ENCODE measurements at places on chromosomes 7 and 10.

- DNase-seq, result no peak
Observed at GRCh38 chr10:76902949-76903348, 734.7 kb downstream of the KCNMA1 start.

- DNase-seq, result no peak
Observed at GRCh38 chr10:3408603-3409365, 236.2 kb upstream of the PITRM1 start.

DNA sequence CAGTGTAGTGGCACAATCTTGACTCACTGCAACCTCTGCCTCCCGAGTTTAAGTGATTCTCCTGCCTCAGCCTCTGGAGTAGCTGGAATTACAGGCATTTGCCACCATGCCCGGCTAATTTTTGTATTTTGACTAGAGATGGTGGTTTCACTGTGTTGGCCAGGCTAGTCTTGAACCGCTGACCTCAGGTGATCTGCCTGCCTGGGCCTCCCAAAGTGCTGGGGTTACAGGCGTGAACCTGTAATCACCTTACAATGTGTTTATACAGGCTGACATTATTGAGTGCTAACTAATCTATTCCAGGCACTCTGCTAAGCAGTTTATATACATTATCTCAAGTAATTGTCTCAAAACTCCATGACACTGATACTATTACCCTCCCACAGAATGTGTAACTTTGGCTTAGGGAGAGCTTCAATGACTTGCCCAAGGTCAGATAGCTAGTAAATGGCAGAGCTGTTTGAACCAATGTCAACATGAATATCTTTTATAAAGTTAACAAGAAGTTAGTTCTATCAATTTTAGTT, 36.8 kb downstream of the KIFBP start:
- DNase-seq, result no peak

DNA sequence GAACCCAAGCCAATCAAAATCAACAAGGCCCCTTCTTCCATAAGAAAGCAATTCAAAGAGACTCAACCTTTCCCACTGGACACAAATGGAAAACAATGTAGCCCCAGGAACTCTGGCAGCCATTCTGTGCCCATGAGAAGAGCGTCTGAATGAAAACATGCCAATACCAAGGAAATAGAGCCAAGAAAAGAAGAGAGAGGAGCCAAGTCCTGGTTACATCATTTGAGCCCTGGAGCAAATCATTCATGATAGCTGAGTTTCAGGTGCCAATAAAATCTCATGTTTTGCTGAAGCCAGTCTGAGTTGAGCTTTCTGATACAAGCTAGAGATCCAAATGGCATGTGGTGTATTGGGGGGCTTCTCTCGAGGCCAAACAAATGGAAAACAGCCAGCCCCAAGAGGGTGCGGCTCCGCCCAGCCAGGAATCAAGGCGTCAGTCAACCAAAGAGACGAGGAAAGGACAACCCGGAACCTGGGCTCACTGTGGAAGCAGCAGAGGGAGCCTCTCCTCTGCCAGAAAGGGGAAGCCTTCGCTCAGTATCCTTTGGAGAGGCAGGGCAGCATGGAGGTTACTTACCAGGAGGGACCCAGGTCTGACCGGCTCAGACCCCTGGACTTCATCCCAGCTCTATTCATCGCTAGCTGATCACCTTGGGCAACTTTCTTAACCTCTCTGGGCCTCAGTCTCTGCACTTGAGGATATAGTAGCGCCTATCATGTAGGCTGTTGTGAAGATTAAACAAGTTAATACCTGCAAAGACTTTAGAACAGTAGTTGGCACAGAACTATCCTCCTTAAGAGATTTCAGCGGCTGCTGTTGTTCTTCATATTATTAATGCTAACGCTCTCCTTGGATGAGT, 61.8 kb downstream of the OAT start:
- no peak for DNase-seq

DNA sequence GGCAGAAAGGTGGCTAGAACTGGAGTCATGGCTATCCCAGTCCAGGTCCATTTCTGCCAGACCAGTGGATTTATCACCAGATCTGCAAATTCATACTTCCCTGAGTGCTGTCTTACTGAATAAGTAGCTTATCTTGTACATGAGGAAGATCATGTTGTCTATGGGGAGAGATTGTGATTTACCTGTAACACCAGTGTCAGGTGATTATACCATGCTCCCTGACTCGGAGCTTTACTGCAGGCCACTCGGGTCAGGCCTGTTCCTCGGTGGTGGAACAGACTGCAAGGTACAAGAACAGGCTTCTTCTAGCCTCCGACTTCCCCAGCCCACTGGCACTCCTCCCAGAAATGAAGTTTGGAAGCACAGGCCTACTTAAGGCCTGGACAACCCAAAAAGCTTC, 42.6 kb upstream of the DLG5 start:
- no peak for DNase-seq

GRCh38 chr7:55016061-55016745, 2.6 kb upstream of the EGFR start:
- no peak for DNase-seq

- no peak for DNase-seq
Observed at GRCh38 chr7:113824117-113824823, 94.5 kb downstream of the PPP1R3A start.

- no peak for DNase-seq
Observed at GRCh38 chr7:2080060-2080387, 152.7 kb downstream of the MAD1L1 start.

DNA sequence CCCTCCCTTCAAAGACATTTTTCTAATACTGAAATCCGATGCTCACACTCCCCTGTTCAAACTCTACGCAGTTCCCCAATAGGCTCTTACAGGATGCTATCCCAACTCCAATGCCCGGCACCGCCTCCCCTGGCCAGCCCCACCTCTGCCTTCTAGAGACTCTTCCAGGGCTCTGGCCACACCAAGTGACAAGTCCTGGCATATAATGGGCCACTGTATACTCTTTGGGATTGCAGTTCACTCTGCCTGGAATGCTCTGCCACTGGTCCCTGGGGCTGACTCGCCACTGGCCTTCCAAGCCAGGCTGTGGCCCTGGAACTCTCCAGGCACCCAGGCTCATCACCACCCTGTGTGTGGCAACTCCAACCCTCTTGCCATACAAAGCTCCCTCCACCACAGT, 3.1 kb upstream of the BRI3 start:
- no peak for DNase-seq

GRCh38 chr10:121732656-121733445, 134.6 kb upstream of the FGFR2 start:
- DNase-seq, result no peak

GRCh38 chr10:106836933-106837663, 327.4 kb downstream of the SORCS1 start:
- no peak for DNase-seq

- no peak for DNase-seq
Observed at GRCh38 chr10:129207297-129207696, 259.7 kb upstream of the MGMT start.

DNA sequence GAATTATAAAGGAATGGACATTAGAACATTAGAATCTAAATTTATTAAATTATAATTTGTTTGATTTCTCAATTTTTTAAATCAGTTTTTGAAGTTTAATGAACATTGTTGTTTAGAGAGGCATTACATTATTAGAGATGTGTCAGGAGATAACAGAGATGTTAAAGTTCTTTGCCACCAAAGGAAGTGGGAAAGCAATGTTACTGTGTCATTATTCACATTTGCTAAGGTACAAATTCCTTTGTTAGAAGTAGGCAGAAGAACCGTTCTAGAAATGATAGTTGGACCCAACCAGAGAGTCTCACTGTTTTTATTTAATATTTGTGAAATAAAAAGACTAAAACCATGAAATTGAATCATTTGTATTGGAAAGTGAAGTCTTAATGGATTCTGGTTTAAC, 92.9 kb downstream of the MDFIC start:
- DNase-seq, result no peak

GRCh38 chr7:121913947-121914675, 41.1 kb downstream of the PTPRZ1 start:
- no peak for DNase-seq

- DNase-seq, result no peak
Observed at GRCh38 chr7:2172311-2173188, 60.2 kb downstream of the MAD1L1 start.

DNA sequence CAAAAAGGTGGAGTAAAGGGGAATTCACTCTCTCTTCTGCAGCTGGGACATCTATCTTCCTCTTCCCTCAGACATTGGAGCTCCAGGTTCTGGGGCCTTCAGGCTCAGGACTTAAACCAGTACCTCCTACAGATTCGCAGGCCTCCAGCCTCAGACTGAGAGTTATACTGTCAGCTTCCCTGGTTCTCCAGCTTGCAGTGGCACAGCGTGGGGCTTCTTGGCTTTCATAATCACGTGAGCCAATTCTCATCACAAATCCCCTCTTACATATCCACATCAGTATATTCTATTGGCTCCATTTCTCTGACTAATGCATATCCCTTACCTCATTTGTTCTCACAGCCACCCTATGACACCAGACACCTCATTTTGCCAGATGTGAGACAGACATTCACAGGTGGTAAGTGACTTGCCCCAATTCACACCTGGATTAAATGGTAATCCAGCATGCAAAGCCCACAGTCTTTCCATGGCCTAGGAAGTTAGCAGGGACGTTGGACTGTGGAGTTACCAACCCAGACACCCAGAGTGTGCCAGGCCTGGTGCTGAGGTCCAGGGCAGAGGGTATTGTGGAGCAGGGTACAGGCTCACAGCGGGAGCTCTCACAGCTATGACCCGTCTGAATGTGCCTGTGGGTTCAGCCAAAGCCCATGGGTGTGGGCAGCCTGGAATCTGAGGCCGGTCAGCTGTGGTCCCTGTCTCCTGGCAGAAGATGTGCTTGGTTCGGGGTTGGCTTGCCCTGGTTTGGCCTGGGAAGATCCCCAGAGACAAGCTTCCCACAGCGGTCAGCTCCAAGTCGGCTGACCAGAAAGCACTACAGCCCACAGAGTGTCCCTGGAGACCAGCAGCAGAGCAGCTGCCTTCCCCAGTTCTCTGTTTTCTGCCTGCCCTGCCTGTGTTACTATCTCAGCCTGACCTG, 18.4 kb upstream of the ZCCHC24 start:
- DNase-seq, result no peak

DNA sequence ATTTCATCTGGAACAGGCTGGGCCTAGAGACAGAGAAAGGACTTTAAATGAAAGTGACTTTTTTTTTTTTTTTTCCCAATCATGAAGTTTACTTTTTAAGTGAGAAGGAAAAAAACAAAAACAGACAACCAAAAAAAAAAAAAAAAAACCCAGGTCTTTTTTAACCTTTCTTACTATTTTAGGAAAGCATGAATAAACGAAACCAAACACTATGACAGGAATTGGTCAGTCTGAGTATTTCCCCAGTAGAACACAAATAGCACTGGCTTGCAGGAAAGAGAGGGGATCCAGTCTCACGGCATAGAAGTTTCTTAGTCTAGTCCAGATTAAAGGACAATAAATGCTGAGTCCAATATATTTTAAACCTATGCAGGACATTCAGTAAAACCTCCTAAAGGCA, 180.5 kb upstream of the CCDC6 start:
- DNase-seq, result peak; percentile 52

- no peak for DNase-seq
Observed at GRCh38 chr7:55133630-55134358, 115.0 kb downstream of the EGFR start.

GRCh38 chr10:4215963-4216575, 431.1 kb upstream of the KLF6 start:
- no peak for DNase-seq

- no peak for DNase-seq
Observed at GRCh38 chr7:6367701-6368211, 80.0 kb downstream of the DAGLB start.

DNA sequence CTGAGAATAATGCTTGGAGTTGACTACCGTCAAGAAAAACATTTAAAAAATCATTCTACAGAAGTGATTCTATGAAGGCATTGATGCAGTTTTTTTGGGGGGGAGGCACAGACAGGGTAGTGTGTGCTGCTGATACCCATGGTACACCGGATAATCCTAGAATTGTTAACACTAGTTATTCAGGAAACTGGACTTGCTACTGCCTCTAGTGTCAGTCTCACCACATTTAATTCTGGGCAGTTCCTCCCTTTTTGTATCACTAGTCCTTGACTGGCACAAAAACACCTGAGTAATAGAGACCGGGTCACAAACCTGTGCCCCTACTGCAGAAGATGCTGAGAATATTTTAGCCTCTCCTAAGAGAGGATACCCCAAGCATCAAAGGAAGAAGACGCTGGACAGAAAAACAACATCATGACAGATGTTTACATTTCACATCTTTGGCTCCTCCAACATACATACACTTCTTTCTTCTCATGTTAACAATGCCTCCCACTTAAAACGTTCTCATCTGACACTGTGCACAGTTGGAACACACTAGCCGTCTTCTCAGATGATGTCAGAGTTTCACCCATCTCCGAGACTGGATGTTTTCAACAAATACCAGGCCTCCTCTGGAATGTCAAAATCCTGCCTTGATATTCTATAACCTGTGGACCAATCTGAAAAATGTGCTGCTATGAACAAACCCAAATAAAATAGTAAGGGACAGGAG, 13.1 kb upstream of the TCAF1 start:
- no peak for DNase-seq

GRCh38 chr7:17030559-17030958, 148.8 kb upstream of the AGR3 start:
- no peak for DNase-seq

DNA sequence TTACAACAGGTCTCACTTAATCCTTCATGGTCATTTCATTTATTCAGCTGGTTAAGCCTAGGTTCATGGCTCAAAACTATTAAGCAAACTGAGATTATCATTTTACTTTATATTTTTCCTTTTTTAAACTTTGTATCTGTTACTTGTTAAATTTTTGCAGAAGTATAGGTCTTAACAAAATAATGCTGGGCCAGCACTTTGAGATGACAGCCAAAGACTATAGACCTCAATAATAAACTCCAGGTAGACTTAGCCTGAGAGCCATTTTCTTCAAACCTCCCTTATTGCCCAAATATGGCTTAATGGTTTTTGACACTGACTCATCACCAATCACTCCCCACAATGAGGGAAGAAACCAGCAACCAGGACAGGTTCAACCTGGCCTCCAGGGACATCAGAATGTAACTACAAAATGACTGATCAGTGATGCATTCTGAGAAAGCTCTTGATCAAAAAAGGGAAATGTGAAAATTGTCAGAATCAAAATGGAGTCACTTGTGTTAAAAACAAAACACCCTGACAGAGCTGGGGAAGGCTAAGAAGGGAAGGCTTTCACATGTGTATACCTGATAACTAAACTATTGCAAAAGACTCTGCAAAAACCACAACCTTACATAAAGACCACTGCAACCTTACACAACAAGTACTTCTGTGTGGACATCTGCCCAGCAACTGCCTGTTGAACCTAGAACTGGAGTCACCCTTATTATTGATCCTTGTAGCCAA, 2.1 kb upstream of the CCDC126 start:
- peak; percentile 79 for DNase-seq

Data from GM13976 (cell line).